CD4-positive, alpha-beta T cell treated with Interleukin-21 for 1 hour (primary cell): ENCODE measurements at places on chromosomes 6 and 20.
A peak's percentile ranks its signal among the peaks of the same experiment; 100 is the strongest.

- peak; percentile 73 for DNase-seq
Measured at GRCh38 chr20:45798935-45799642, 7.3 kb downstream of the DNTTIP1 start.

DNA sequence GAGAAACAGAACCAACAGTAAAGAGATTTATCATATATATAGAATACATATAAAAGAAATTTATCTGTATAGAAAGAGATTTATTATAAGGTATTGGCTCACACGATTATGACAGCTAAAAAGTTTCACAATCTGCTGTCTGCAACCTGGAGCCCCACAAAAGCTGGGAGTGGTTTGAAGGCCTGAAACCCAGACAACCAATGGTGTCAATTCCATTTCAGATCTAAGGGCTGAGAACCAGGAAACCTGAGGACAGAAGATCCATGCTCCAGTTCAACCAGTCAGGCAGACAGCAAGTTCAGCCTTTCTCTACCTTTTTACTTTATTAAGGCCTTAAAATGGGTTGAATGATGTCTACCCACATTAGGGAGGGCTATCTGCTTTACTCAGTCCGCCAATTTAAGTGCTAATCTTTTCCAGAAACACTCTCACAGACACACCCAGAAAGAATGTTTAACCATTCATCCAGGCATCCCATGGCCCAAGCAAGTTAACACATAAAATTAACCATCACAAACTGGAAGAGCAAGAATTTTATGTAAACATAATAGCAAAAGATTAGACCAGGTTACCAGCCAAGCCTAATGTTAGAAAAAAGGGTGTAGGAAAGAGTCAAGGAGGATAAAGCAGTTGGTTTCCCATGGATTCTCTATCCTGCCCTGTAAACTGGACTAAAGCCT lies 170.9 kb downstream of the FUT9 start:
- DNase-seq = no peak

DNA sequence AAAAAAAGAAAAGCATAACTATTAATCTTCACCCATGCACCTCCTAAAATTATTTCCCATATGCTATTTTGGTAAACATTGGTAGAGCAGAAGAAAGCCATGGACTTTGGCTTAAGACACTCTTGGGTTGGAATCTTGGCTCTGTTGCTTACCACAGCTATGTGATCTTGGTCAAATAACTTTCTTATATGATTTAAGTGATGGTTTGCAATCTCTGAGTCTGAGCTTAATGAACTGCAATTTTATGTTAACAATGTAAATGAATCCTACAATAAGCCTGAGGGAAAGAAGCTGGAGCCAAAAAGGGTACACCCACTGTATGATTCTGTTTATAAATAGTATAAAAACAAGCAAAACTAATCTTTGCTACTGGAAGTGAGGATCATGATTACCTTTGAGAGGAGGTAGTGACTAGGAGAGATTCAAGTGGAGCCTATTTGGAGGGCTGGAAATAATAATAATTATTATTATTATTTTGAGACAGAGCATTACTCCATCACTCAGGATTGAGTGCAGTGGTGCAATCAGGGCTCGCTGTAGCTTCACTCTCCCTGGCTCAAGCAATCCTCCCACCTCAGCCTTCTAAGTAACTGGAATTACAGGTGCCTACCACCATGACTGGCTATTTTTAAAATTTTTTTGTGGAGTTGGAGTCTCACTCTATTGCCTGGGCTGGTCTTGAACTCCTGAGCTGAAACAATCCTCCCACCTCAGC lies 34.5 kb downstream of the ABRACL start:
- DNase-seq = no peak

DNA sequence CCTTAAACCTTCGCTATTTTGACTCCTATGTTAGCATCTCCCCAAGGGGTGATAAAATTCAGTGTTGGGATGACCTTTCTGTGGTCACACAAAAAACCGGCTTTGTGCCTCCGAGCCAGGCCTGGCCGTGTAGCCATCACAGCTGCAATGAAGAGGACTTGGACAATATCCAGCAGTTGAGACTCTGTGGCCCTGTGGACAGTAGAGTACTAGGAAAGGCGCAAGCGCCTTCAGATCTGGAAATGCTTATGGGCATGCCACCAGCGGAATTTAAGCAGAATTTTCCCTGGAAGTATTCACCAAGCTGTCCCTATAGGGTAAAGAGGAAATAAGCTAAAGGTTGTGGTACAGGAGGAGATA lies 63.3 kb upstream of the SLC2A12 start:
- DNase-seq = no peak

GRCh38 chr20:58078741-58079522 lies 149.5 kb downstream of the ANKRD60 start:
- DNase-seq = no peak

DNA sequence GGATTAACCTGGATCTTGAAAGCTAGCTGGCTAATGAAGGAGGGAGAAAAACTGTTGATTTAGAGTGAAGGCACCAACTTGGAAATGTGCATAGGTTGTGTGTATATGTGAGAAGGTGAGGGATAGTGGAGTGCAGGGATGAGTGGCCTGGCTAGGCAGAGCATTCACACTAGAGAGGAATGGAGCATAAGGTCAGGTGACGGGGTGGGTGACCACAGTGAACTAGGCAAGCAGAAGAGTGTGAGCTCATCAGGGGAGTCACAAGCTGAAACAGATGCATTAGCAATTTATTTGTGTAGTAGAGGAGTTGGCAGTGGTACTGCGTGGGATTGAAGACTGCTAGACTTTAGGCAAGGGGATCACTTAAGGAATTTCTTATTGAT lies 10.5 kb downstream of the ANKRD66 start:
- no peak for DNase-seq

- DNase-seq = no peak
Measured at GRCh38 chr6:168660400-168660945, 219.5 kb downstream of the SMOC2 start.

GRCh38 chr6:21538186-21538798 lies 55.3 kb upstream of the SOX4 start:
- DNase-seq = no peak

GRCh38 chr20:39822667-39823066 lies 860.5 kb downstream of the DHX35 start:
- no peak for DNase-seq

- DNase-seq = no peak
Measured at GRCh38 chr20:35576816-35577215, 34.9 kb downstream of the ERGIC3 start.

DNA sequence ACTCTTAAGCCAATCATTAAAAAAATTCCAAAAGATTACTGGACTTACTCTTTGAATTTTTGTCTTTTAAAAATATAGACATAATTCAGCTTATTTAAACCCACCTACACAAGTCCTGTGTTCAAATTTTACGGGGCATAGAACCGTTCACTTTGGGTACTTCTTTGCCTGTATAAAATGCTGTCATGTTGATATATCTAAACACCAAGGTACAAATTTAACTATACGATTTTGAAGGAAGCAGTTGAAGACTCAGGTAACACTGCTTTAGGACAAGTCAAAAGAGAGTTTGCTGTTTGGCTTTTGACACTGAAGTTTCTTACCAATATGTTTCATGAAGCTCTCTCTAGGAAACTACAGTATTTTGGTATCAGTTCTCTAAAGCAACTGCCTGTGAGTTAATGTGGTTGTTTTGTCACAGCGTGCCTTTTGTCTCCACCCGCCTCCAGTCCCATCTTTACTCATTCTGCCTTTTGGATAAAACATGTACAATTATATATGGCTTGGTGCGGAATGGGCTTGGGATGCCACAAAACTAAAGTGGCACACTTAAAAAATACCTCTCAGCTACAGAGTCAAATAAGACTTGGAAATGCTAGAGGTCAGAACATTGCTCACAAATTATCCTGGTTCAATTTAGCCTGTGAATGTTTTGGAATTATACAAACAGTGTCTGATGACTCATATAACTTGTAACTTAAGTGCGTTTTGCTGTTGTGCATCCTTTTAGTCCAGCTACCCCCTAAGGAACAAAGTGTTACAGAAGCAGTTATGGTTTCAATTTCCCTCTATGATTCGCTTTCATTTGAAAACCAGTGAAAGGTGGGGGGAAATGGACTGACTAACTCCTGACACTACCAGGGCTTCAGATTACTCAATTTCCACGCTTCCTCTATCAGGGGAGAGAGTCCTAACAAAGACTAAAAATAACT lies 38.7 kb downstream of the RGS17 start:
- no peak for DNase-seq

DNA sequence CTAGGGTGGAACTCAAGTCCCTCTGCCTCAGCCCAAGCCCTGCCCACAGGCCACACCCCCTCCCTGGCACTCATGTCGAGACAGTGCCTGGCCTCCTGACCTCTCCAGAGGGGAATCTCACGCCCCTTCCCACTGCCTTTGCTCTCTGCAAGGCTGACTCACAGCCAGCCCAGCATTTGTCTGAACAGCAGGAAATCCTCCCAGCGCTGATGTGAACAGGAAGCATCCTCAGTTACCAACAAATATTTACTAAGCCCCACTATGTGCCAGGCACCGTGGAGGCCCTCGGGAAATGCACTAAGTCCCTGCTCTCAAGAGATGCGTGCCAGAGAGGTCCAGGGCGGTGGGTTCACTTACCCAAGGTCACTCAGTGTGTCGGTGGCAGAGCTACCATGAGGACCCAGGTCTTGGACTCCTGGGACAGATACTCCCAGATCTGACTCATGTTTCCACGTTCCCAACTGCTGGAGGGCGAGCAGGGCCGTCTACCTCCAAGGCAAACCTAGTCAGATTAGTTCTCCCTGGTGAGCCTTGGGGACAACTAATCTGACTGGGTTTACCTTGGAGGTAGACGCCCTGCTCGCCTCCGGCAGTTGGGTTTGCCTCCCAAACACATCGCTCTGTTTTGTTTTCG lies 7.8 kb downstream of the ADA start:
- DNase-seq = peak; percentile 77

DNA sequence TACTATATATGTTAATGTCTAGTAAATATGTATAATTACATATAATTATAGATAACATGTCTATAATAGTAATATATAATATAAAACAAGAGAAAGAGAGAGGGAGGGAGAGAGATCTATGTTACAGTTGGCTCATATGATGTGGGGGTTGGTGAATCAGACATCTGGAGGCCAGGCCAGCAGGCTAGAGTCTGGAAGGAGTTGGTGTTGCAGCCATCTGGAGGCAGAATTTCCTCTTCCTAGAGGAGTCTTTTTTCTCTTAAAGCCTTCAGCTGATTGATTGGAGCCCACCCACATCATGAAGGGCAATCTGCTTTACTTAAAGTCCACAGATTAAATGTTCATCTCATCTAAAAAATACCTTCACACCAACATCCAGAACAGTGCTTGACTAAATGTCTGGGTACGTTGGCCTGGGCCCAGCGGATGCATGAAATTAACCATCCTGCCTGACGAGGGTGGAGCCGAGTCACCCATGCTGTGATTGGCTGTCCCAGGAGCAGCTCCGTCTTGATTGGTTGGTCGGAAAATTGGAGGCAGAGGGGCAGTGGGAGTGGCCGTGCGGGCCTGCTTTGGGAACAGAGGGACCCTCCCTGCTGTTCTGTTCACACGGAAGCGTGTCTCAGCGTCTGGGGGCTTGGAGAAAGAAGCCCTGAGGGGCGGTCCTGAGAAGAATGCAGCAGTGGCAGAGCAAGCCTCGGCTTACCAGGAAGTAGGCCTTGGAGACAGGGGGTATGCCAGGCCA lies 392.4 kb downstream of the QKI start:
- DNase-seq = no peak

DNA sequence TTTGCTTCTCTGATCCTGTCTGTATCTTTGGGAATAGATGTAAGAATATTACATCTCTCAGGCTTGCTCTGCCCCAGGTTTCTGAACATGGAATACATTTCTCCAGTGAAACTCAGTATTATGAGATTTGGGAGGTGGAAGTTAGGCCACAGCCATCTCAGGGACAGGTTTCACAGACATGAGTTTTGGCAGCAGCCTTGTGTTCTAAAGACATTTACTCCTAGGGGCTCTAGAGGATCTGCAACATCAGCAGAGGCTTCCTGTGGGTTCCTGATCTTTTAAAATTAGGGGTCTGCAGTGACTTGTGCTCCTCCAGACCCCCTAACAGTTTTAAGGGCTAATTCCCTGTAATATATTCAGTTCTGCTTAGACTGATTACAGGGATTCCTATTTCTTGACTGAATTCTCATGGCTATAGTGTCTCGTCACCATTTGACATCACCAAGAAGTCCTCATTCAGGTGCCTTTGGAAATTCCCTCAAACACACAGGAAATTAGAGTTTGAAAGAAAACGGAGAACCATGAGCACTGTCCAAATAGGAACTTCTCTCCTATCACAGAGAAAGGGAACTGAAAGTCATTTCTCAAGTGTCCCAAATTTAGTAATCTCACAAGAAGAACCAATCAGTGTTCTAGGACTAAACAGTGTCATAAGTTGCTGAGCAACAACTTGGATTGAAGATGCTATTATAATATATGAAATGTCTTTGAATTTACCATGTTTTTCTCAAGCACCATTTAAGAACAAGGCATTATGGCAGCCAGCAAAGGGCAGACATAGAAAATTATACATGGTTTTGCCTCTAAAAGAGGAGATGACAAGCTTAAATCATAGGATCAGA lies 2.5 kb upstream of the HLA-DRA start:
- peak; percentile 61 for DNase-seq

DNA sequence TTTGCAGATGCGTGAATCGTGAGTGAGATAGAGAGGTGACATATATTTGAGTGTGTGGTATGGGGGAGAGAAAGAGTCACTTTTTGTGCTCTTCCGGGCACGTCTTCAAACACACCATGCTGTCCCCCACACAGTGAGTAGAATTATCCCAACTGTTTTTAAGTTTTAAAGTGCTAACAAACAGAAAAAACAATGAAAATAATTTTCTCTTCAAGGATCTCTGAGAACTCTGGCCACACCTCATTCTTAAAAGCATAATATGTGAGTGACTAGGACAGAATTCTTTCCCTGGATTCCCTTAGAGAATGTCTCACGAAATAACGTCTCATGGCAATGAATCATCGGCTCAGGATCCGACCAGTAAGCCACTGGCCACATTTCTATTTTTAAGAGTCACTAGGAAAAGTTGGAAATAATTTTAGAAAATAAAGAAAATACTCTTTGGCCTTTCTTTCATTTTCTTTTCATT lies 235.7 kb upstream of the ZNF217 start:
- peak; percentile 23 for DNase-seq

DNA sequence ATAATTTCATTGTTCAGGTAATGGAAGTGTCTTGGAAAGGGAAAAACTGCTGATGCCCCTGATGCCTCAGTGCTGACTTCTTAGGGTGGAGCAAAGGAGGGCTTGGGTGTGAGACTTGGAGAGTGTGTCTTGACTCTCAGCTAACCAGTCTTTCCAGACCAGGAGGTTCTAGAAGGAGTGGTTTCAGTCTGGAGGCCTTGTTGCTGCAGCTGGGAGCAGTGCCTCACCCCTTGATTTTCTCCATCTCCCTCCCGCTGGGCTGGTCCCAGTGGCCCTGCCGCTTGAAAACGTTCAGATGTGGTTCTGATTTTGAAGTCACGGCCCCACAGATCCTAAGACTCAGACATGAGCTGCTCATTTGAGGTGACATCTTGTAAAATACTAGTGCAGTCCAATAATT lies 5.4 kb downstream of the DSP start:
- no peak for DNase-seq

DNA sequence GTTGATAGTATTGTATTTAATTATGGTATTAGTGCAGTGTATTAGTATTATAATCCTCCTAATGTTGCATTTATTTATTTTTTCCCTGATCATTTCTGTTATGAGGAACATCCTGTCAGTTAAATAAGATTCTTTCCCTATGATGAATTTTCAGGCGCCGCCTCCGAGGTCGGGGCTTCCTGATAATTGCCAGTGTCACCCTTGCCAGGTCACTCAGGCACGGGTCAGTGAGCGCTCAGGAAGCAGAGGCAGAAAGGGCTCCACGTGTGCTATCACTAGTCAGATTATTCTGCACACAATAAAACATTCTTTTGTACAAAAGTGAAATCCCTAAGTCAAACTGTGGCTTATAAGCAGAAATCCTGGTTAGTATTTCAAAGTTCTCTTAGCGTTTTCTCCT lies 64.8 kb downstream of the TSHZ2 start:
- no peak for DNase-seq
